ENCODE measurements at places on chromosomes 12 and 14.

DNA sequence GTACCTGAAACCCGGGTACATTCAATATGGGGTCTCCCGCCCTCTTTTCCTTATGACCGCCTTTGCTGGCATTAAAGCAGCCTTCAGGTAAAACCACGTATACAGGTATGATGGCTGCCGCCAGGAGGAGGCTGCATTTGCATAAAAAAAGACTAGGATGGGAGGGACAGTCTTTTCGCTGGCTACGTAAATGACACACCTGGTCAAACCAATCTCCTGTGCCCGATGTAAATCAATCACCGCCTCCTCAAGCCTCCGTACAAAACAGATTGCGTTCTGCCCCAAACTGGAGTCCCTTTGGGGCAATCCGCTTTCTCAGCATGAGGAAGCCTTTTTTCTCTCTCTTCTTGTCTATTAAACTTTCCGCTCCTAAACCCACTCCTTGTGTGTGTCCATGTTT lies 8.1 kb upstream of the ALDH1L2 start:
- no peak for DNase-seq

- no peak for DNase-seq
Observed at GRCh38 chr14:68891851-68892660, 87.0 kb downstream of the ACTN1 start.

GRCh38 chr12:28172434-28173030 lies 17.7 kb upstream of the CCDC91 start:
- no peak for DNase-seq

DNA sequence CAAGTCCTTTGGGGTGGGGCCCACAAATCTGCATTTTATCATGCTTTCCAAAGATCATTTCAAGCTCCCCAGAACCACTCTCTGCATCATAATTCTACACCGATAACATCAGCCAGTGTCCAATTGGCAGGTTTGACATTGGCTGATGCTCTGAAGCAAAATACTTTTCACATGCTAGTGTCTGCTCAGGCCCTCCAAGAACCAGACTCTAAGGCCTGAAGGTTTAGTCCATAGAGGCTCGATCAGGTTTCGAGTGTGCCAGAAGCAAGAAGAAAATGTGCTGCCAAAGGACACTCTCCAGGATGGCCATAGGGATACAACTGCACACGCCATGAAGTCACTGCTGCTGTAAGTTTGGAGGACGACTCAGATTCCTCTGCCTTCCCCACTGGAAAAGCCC lies 280.3 kb downstream of the KSR2 start:
- no peak for DNase-seq

DNA sequence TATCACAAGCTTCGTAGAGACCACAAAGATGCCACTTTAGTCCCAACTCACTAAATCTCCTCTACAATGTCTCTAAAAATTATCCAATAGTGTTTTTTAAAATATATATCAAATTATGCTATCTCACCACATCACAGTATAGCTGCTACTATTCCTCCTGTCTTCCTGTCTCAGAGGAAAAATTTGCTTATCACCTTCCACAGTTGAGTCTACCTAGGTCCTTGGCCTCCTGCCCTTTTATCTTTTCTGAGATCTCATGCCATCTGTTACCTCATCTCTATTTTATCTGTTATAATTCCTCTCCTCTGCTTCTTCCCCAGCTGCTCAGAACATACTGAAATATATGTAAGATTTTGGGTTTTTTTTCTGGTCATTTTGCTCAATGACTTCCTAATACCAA lies 568.2 kb downstream of the DIO2 start:
- DNase-seq: no peak

GRCh38 chr12:43052441-43052840 lies 462.9 kb upstream of the PRICKLE1 start:
- no peak for DNase-seq

GRCh38 chr12:100579844-100580243 lies 6.4 kb downstream of the GAS2L3 start:
- no peak for DNase-seq

DNA sequence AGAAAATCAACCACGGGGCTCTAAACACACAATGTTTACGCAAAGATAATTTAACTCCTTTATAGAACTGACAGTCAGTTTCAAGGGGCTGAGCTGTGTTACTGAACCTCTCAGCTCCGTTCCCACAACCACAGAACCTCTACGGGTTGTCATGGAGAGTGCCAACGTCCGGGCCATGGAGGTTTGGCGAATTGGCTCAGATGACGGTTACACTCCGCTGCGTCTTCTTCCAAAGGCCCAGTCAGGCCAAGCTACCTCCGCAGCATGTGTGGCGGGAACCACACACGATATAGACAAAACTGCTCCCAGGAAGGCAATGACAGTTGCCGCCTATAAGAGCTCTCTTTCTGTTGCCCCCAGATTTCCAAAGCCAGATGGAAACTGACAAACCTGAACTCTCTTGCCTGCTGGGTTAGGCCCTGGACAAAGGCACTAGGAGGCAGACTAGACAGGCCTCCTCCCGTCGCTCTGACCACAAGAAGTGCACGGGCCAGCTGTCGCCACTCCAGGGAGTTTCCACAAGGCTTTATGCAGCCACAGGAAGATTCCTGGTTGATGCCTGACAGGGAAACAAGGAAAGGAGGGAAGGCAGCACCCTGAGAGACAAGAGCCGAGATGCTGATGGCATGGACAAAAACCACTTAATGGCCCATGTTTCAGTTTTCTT lies 30.3 kb downstream of the CCDC88C start:
- DNase-seq: no peak

- peak; percentile 9 for DNase-seq
Observed at GRCh38 chr12:71710276-71711125, 24.6 kb downstream of the TMEM19 start.

GRCh38 chr12:108320507-108321293 lies 18.4 kb downstream of the CMKLR1 start:
- DNase-seq: no peak

GRCh38 chr14:59897757-59898383 lies 22.1 kb upstream of the LRRC9 start:
- no peak for DNase-seq

DNA sequence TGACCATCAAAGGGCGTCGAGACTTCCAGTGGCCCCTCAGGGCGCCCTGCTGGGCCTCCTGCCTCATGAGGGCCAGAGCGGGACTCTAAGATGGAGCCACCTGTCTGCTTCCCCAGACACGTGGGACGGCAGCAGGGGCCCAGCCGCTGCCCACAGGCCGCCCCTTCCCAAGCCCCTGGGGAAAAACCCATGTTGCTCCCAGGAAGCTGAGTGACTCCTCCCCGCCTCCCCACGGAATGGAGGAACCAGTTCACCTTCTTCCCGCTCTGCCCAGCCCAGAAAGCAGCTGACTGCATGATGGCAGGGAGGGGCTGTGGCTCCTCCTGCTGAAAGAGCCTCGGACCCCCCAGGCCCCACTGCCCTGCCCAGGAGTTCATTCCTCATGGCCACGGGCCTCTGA lies 14.9 kb downstream of the RAB35 start:
- no peak for DNase-seq

All from activated CD4-positive, alpha-beta T cell treated with anti-CD3 and anti-CD28 coated beads for 48 hours (primary cell).